Gastroesophageal sphincter (tissue), 4 donors: ENCODE measurements at places on chromosomes 6 and 20. TPM values are rescaled to one million over a fixed set of nuclear protein-coding genes. Genes with fewer than 3 reads are reported as not detected.
A peak's percentile ranks its signal among the peaks of the same experiment; 100 is the strongest.

The BRPF3 gene
- total RNA-seq, result 21.6 TPM

The CPXM1 gene
- total RNA-seq, result not detected

The ECT2L gene
- 0.27 TPM for total RNA-seq

The TPX2 gene
- total RNA-seq, result 0.85 TPM

The LPIN3 gene
- 11.8 TPM for total RNA-seq

The MRPL2 gene
- total RNA-seq, result 17.9 TPM

The KHDC1 gene
- 1.2 TPM for total RNA-seq

DNA sequence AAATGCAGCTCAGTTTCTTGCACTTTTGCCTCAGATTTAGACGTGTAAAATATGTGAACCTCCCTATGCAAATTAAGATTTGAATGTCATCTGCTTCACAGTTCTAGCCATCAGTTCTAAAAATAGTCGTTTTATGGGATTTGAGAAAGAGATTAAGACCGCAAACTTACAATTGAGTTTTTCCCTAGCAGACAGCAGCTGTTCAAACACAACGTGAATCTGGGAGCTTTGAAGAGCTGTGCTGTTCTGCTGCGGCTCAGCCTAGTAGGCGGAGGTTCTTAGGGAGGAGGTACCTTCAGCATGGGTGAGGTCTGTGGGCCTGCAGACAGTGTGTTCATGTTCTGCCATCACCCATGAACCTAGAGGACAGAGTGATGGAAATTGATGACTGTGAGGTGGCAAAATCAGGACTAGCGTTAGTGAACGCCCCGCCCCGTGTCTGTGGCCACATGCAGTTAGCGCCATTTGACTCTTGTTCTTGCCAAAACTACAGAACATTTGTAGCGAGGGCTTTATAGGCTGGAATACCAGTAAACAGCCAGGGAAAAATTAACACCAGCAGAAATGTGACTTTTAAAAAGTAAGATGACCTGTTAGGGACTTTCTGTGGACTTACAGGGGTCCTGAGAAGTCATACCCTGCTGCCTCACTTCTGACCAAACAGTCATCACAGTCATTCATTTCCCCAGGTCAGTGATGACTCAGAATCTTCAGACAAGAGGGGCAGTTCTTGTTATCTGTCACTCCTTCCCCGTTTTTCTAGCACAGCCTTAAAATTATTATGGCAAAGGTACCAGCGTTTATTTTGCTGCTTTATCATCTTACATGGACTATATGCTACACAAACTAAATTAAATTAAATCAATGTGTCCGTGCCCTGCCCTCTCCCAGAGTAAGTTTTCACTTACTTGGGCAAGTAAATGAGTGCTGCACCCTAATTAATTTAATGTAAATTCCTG is 84.3 kb upstream of the TMEM181 start:
- no peak for ATAC-seq

DNA sequence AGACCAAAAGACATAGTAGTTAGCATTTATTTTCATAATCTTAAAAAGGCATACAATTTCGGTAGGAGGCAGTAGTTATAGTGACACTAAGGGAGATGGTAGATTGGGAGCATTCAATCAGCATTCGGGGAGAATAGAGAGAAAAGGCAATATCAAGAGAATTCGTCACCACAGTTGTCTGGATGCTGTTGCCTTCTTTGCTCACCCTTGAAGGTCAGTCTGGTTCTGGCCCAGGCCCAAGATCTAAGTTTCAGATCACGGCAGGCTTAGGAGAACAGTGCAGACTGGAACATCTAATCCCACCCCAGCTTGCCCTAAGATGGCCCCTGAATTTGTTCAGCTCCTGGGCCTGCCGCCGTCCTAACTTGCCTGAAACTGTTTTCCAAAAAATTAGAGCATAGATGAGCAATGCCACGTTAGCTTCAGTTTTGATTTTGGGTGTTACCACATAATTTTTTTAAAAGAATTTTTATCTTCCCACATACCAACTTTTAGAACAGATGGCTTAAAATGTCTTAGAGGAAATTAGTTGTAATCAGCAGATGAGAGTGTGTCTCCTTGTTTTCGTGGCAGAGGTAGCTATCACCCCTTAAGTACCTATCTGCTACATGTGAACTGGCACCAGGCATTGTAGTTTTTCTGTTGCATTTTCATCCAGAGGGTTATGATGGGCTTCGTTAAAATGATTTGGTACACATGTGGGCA is 8.3 kb upstream of the CEP85L start:
- ATAC-seq, result no peak

DNA sequence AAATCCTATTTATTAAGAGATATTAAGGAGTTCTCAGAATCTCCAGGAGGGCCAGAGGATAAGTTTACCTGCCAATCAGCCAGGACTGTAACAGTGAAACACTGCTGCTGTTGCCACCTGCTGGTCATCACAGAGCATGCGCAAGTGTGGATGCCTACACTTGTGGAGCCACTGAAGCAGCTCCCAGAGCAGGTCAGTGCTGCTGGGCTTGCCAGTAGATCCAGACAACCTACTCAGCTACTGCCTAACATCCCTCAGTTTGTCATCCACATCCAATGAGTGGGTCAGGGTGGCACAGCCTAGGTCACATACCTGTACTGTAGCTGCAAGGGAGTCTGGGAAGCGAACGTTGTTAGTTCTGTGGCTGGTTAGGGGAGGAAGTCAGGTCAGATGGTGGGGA is 18.3 kb upstream of the NHSL1 start:
- ATAC-seq, result no peak

GRCh38 chr6:52337633-52338290 is 24.2 kb upstream of the PAQR8 start:
- ATAC-seq, result no peak

DNA sequence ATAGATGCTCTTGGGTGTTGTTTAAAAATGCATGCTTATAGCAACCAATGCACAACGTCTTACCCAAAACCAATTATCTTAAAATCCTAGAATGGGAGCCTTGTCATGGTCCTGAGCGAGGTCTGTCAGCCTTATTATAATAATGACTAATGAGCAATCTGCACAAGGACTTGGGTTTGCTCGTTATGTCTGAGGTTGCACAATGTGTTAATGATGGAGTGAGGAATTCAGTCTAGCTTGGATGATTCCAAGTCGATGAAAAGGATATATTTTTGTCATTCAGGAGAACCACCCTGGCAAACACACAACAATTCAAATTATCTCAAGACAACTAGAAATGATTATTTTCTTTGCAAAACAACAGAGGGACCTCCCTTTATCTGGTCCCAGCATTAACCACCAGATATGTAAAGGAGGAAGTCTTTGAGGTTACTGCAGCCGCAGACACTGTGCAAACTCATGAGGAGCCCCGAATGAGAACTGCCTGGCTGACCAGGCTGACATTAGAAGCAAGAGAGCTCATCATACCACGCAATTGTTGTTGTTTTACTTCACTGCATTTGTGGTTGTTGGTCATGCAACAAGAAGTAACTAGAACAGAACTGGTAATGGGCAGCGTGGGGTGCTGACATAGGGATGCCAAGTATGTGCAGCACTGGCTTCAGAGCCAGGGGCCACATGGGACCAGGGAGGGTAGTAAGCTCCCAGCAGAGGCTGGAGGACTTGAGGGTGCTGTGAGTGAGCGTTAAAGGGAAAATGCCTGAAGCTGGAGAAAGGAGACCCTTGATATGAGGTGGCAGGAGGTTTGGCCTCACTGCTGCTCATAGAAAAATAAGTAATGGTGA is 488.3 kb downstream of the CDH26 start:
- no peak for ATAC-seq

GRCh38 chr20:53984356-53985149 is 85.8 kb downstream of the BCAS1 start:
- peak; percentile 87 for ATAC-seq

- no peak for ATAC-seq
Observed at GRCh38 chr6:73471686-73472290, 10.3 kb downstream of the MTO1 start.

DNA sequence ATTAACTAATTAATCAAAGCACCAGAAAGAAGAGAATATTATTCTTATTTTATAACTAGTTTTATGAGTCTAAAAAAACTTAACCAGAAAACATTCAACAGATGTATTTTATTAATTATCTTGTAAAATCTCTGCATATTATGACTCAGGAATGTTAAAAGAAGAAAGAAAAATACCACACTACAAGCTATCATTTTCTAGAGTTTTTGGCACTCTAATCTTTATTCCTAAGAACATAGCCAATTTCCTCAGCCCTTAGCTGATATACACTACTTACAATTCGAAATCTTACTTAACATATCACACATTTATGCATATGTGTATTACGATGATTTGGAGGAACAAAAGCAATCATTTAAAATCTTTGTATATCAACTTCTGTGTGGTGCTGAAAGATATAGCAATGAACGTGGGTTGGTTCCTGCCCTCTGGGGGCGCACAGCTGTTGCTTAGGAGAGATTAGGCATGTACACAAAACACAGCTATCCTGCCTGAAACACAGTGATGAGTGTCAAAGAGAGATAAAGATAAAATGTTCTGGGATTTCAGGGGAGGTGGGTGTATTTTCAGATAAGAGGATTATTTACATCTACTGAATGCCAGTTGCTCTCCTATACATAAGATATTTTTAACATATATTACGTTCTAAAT is 404.5 kb downstream of the SYNE1 start:
- no peak for ATAC-seq

DNA sequence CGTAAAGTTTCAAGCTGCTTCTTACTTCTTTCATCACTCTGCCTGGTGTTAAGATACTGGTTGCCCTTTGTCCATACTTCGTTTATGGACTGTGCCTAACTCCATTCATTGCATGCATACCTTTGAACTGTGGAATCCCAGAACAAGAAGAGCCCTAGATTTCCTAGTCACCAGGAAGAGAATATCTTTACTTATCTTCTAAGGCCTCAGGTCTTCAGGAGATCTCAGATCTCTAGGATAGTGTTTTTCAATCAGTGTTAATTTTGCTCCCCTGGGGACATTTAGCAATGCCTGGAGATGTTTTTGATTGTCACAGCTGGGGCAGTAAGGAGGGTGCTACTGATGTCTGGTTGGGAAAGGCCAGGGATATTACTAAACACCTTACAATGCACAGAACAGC is 35.5 kb upstream of the GJA1 start:
- ATAC-seq, result no peak

DNA sequence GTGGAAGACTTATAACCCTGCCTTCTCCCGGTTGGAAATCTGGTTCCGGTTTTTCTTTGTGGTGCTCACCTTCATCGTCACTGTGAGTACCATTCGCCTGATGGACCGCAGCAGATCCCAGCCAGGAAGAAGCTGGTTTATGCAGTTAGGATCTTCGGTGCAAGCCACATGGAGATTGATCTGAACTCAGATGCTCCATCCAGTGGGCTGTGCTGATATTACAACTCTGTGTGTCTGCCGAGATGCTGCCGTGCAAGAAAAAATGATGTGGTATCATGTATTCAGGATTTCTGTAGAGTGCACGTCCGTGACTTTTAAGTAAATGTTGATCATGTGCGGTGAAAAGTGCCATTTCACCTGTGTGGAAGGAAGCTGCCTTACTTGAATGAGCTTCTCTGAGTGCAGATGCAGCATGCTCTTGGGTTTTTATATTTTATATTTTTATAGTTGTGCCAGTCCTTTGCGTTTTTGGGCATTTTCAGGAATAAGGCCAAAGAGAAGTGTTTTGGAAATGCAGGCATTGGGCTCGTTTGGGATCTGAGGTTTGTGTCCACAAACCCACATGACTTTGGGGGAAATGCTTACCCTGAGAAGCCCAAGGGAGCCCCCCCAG is 39.2 kb downstream of the DYNLT1 start:
- ATAC-seq, result peak; percentile 63

GRCh38 chr6:29948277-29948676 is 5.9 kb downstream of the HLA-A start:
- ATAC-seq, result no peak

DNA sequence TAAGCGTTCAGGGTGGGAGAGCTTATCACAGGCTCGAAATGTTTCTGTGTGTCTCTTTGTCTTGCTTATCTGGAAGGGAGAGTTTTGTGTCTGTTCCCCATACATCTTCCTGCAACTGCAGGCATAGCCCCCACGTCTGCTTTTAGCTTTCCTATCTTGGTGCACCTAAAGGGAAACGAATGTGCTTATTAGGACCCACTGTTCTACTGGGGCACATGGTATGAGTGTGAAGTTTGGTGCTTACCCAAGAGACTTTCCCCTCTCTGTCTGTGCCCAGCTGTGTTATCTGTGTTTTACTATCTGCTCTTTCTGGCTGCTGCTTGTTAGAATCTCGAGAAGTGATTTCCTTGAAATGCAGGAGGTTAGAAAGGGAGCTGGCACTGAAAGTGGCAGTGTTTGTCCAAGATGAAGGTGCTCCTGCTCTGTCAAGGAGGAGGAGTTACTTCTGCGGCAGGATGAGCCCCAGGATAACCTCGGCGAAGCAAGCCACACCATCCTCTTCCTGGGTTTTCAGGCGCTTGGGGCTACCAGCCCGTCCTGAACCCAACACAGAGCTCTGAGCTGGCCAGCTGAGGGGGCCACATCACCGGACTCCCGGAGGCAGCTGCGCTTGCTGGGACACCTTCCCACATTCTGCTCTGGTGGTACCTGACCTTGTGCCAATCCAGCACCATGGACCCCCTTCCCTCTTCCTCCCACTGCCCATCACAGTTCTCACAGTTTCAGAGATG is 23.4 kb downstream of the DYNLT1 start:
- ATAC-seq, result no peak

GRCh38 chr6:89793586-89793985 is 26.0 kb downstream of the MDN1 start:
- ATAC-seq, result no peak

GRCh38 chr20:46704714-46705377 is 4.6 kb upstream of the SLC2A10 start:
- ATAC-seq, result no peak
